Esophagus (tissue), 2 donors: ENCODE measurements at places on chromosomes 7 and 10. TPM values are rescaled to one million over a fixed set of nuclear protein-coding genes. Genes with fewer than 3 reads are reported as not detected.

TAS2R41 gene
- polyA plus RNA-seq, result not detected

PALD1 gene
- polyA plus RNA-seq, result 2.1 TPM

H2BK1 gene
- not detected for polyA plus RNA-seq

ADIRF gene
- polyA plus RNA-seq, result 437 TPM

WEE2 gene
- not detected for polyA plus RNA-seq

CABCOCO1 gene
- polyA plus RNA-seq, result not detected

GIMAP6 gene
- 2.7 TPM for polyA plus RNA-seq

ZNF804B gene
- not detected for polyA plus RNA-seq
